ENCODE measurements at places on chromosomes 11 and 22. TPM values are rescaled to one million over a fixed set of nuclear protein-coding genes. Genes with fewer than 3 reads are reported as not detected.

CDKN1C gene
- total RNA-seq = 30.1 TPM

RAB38 gene
- 11.9 TPM for total RNA-seq

FGF19 gene
- total RNA-seq = not detected

LRRC74B gene
- total RNA-seq = not detected

RDX gene
- 46.8 TPM for total RNA-seq

GRAMD1B gene
- 0.39 TPM for total RNA-seq

ENDOD1 gene
- total RNA-seq = 7.6 TPM

OR5A1 gene
- total RNA-seq = not detected

MRGPRX4 gene
- not detected for total RNA-seq

CHADL gene
- 0.26 TPM for total RNA-seq

NOX4 gene
- total RNA-seq = 10.5 TPM

ZDHHC5 gene
- total RNA-seq = 37.4 TPM

TMEM45B gene
- not detected for total RNA-seq

DYNC2H1 gene
- 12.4 TPM for total RNA-seq

RFPL1 gene
- not detected for total RNA-seq

SYT13 gene
- not detected for total RNA-seq

All from epithelial cell of alveolus of lung (primary cell).